ENCODE measurements at places on chromosomes 16 and 17.
A peak's percentile ranks its signal among the peaks of the same experiment; 100 is the strongest.

DNA sequence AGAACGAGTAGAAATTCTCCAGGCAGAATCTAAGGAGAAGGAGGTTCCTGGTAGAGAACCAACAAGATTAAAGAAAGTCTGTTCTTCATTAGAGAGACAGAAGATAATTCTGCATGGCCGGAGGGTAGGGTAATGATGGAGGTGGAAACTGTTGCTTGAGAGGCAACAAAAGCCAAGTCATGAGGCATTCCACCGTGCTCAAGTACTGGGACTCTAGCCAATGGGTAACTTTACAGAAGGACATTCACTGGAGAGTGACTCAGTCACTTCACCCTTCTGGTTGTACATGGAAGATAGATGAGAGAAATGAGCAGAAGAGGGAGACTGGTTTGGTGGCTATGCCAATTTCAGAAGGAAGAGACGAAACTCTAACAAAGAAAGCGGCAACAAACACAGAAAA, 53.6 kb upstream of the ANKFN1 start:
- no peak for DNase-seq

- no peak for DNase-seq
Observed at GRCh38 chr16:645852-646678, 3.1 kb upstream of the WDR90 start.

- peak; percentile 60 for DNase-seq
Observed at GRCh38 chr17:66200685-66201092, 8.8 kb upstream of the CEP112 start.

- no peak for DNase-seq
Observed at GRCh38 chr16:79463841-79464240, 136.7 kb downstream of the MAF start.

GRCh38 chr17:69067274-69068047, 6.7 kb upstream of the ABCA9 start:
- DNase-seq, result no peak

GRCh38 chr16:1637526-1637925, 25.4 kb downstream of the CRAMP1 start:
- DNase-seq, result no peak

DNA sequence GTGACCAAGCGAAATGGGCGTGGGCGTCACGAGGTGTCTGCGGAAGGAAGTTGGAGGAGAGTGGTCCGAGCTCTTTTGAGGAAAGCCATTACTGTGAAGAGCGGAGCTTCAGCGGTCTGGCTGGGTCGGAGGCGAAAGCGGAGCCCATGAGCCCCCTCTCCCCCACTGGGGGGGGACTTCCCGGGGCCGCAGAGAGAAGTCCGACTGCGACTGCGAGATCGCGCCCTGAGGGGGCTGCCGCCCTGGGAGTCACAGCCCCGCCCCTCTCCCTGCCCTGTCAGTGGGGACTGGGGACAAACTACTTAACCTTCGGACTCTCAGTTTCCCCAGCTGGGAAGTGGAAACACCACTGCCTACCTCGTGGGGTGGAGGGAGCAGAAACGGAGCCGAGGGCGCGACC, 20.0 kb upstream of the ARL4D start:
- DNase-seq, result no peak

GRCh38 chr17:57939797-57940196, 15.4 kb downstream of the CUEDC1 start:
- DNase-seq, result peak; percentile 86

DNA sequence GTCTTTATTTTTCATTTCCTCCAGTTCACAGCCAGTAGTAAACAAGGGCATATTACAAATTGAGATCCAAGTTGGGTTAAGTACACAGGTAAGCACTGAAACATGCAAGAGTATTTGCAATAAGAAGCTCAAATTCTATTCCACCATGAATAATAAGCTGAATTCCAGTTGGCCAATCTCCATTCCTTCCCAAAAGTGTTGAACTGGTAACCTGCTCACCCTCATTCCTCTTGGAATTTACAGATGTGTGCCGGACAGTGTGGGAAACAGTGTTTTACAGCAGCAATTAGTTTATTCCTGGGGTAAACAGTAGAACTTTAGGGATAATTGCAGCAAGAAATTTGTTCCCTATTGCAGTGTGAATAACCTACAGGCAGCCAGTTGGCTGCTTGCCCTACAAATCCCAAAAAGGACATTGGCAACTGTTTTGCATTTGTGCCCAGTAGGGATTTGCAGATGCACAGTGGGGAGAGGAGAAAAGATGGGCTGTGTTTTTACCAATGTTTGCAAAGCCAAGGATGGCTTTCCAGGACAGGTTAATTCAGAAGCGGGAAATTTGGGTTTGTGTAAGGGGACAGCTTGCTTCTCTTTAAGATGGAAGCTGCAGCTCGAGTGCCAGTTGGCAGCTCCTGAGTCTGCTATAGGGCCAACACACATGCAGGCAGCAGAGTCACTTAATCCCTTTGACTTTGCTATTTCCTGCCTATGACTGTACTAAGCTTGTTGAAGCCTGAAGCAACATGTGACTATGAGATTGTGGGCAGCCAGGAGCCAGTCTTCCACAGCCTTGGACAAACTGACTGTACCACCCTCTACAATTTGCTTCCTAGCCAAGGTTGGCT, 318.9 kb downstream of the MAP2K6 start:
- DNase-seq, result peak; percentile 15

DNA sequence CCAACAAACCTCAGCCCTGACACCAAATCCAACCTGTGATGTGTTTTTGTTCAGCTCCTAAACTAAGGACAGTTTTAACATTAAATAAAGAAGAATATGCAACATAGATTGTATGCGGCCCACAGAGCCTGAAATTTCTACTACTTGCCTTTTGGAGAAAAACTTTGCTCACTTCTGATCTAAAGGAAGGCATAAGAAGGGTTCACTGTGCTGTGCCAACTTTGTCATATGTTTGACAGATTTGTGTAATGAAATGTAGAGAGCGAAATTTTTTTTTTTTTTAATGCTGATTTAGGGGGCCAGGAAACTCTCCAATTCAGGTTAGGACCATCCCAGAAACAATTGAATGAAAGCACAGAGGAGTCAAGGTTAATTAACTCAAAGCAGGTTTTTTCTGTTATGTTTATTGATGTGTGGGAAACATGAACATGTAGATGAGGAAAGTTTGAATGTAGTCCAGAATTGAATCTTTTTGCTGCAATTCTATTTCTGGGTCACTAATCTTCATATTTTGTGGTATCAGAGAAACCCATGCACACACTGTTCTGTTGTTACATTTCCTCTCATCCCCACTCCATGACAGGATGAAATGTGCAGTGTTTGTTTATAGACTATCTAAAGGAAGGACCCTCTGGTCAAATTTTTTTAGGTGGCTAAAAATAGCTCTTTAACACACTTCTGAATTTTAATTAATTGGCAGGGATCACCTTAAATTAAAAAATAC, 71.5 kb downstream of the TAOK1 start:
- no peak for DNase-seq

DNA sequence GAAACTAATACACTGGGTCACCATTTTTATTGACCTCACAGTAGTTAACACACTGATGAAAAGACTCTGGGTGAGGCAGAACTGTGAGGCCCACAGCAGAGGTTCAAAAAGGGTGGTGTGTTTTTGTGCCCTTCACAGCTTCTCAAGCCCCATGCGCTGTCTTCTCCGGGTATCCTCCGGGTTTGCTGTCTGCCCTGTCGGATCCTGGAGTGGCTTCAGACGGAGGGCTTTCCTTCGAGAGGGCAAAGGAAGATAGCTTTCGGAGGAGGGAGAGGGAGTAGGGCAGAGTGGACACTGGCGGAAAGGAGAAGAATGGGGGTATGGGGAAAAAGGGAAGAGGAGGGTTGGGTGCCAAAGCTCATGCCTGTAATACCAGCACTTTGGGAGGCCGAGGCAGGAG, 80.8 kb downstream of the CYLD start:
- no peak for DNase-seq

- DNase-seq, result no peak
Observed at GRCh38 chr16:9867176-9867575, 315.1 kb downstream of the GRIN2A start.

DNA sequence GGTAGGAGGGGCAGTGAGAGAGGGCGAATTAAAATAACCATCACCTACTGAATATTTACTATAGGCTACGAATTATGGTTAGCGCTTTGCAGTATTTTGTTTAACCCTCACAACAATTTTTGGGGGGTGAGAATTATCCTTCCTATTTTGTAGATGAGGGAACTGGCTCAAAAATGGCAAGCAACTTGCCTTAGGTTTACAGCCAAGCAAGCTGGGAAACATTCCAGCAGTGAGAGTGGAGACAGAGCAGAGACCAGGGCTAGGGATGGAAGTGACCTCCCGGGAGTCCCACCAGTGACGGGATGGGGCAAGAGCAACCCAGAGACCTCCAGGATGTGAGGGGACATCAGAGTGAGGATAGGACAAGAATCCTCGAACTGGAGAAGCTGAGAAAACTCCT, 352 bp upstream of the VMO1 start:
- DNase-seq, result no peak

- peak; percentile 13 for DNase-seq
Observed at GRCh38 chr17:58084317-58084981, 1.2 kb downstream of the DYNLL2 start.

GRCh38 chr17:76350463-76350862, 3.3 kb downstream of the PRPSAP1 start:
- DNase-seq, result no peak

- no peak for DNase-seq
Observed at GRCh38 chr17:36144981-36145729, 31.3 kb downstream of the TBC1D3B start.

DNA sequence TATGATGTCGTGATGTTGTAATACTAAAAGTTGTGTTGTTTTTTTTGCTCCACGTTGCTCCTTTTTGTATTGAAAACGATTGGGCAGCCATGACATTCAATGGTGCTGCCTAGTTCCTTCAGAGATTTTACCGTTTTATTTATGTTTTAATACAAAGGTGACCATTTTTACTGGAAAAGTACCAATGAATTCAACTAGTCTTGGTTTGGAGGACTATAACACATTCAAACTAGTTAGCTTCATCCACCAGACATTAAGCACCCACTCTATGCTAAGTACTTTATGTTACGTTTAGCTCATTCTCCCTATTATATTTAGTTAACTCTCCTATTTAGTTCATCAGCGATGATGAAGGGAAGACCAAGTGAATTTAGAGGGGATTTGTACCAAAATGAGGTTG, 116.6 kb upstream of the TBX2 start:
- no peak for DNase-seq

DNA sequence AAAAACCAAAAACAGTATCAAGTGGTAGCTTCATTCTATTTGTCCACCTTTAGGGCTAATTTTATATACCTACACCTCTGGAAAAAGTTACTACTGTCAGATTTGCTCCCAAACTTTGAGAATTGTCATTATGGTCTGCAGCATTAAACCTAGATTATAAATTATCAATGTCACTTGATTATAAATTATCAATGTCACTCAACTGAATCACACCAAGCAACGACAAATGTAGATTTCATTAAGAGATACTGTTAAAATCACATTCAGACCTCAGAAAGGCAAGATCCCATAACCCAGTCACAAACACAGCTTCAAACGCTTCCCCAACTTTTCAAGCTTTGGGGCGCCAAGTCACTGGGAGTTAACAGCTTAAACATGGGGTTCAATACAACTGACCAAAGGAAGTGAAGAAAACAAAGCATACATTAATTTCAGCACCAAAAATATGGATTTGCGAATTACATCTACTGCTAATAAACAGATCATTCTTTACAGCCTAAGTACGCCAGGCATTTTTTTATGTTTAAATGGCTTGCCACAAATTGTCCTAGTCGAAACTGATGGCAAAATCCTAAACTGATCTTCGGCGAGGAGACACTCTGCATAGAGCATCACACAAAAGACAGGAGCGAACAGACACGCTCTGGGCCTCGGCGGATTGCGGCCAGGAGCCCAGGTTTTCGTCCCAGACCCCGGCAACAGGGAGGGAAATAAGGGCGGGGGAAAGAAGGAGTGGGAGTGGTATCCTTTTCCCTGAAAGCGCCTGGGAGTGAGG, 981 bp downstream of the GLG1 start:
- peak; percentile 53 for DNase-seq

- no peak for DNase-seq
Observed at GRCh38 chr17:50146927-50147665, 3.4 kb downstream of the PPP1R9B start.

DNA sequence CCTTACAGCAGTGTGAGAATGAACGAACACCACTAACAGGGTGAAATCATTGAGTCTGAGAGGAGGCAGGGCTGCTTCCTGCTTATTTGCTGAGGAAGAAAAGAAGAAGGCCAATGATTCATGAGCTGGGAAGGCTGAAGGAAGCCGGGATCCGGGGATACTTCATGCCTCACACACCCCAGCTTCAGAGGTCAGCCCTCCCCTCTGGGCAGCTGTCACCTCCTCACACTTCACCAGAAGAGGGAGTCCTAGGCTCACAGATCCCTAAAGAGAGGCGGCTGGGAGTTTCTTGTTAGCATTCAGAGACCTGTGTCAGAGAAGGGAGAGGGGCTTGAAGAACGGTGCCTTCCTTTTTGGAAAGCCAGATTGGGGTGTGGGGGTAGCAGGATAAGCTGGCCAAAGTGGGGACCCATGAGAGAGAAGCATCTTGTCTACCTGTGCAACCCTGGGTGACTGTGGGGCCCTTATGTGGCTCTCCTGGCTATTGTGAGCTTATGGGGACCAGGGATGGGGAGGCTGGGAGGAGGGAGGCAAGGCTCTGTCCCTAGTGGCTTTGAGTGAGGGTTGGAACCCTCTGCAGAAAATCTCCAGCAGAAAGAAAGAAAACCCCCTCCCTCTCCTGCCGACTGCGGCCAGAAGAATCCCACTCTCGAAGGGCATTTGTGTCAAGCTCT, 94.6 kb downstream of the RGS9 start:
- peak; percentile 67 for DNase-seq

- DNase-seq, result no peak
Observed at GRCh38 chr16:4580250-4580649, 24.1 kb downstream of the C16orf96 start.

GRCh38 chr16:64375391-64375980, 746.4 kb downstream of the CDH11 start:
- DNase-seq, result no peak
